ENCODE measurements at places on chromosomes 16 and 17.

GRCh38 chr16:28324235-28324886 lies 32.0 kb downstream of the SBK1 start:
- DNase-seq: no peak

DNA sequence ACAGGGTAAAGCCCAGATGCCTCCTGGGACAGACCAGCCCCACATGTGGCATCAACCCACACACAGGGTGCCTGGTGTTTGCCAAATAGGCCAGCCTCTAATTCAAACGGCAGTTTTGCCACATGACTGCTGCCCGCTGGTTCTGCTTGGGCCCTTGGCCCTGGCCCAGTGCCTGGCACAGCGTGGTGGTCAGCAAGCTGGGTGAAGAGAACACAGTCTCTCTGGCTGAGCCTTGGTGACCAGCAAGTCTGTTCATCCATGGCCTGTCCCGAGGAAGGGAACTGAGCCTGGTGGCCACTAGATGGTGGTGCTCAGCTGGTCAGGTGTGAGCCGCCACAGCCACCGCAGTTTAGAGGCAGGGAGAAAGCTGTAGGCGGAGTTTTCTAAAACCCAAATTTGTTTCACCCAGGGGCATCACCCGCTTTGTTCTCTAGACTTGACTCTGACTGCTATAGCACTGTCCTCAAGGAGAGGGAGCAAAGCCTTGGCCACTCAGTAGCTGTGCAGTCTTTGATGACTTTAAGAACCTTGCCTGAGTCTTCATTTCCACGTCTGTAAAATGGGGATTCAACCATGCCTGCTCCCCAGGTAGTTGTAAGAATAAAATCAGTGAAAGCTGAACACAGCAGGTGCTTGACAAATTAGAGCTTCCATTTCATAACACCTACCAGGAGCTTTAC lies 4.7 kb upstream of the GFAP start:
- peak; percentile 22 for DNase-seq

GRCh38 chr17:82487910-82488309 lies 29.4 kb downstream of the NARF start:
- no peak for DNase-seq

GRCh38 chr16:50834701-50835100 lies 92.8 kb downstream of the CYLD start:
- no peak for DNase-seq

- no peak for DNase-seq
Measured at GRCh38 chr17:51152766-51153209, 571 bp upstream of the NME1 start.

GRCh38 chr17:61440697-61441096 lies 11.5 kb upstream of the TBX4 start:
- no peak for DNase-seq

DNA sequence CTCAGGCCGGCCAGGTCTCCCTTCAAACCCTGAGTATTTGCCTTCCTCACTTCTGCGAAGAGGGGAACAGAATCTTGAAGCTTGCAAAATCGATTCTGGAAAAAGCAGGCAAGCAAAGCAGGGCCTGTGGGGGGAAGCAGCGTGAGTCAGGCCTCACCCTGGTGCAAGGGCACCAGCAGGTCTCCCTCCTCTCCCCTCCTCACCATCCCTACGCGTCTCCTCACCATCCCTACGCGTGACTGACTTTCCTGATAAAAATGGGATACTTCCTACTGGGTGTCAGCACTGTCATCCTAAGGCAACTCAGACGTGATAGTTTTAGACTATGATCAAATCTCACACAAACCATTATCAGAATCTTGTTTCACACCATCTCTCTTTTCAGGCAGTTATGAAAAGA lies 12.1 kb downstream of the CMTM3 start:
- DNase-seq: no peak

DNA sequence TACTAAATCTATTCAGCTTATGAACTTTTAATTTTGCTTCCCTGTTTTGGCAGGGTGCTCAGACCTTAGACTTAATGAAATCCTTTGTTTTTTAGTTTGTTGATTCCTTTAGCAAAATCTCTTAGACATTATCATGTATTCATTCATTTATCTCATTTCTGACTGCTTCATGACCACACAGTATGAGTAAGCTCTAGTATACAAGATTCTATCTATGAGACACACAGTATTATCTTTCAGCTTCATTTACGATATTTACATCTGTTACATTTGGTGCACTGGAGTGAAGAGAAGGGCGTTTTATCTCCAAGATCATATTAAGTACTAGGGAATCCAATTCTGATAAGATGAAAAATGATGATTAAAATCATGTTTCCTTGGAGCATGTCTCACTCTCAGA lies 448.1 kb upstream of the CA10 start:
- DNase-seq: no peak

GRCh38 chr17:66893382-66893781 lies 58.5 kb downstream of the CACNG5 start:
- DNase-seq: no peak

DNA sequence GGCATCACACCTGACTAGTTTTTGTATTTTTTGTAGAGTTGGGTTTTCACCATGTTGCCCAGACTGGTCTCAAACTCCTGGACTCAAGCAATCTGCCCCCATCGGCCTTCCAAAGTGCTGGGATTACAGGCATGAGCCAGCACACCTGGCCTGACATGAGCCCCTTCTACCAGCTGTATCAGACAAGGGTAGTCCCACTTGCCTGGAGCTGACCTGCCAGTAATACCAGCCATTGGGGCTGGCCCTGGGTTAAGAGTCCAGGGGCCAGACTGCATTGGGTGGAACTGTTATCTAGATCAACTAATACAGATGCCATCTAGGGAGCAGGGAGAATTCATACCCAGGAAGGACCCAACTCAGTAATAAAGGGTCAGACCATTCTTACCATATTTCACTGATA lies 28.1 kb downstream of the WSB1 start:
- DNase-seq: no peak

DNA sequence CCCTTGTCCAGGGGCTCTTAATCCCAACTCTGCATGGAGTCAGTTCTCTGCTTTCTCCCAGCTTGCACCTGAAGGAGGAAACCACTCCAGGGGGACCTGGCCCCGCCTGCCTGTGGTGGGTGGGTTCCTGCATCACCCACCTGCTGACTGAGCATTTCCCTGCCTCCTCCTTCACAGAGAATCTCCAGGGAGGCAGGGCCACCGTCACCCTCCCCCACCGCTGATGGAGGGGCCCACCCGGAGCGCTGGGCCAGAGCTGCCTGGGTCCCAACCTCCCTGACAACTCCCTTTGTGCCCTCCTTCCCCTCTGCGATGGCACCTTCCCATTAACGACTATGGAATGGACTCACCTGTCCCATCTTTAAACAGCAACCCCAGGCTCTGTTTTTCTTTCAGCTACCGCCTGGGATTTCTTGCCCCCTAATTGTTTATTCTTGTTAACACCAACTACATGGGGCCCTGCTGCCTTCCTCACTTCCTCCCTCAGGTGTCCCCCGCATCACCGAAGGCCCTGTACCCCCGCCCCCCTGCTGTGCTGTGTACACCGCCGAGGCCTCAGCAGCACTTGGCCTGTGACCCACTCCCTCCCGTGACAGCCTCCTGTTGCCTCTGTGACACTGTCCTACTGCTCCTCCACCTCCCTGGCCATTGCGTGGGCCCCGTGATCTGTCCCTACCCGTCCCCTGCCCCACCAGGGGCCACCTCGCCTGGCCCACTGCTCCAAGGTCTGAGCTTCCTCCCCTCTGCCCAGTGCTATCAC lies 842 bp upstream of the TEDC2 start:
- no peak for DNase-seq

- no peak for DNase-seq
Measured at GRCh38 chr17:16980813-16981731, 9.2 kb upstream of the TNFRSF13B start.

- no peak for DNase-seq
Measured at GRCh38 chr16:57497121-57497520, 10.8 kb upstream of the DOK4 start.

DNA sequence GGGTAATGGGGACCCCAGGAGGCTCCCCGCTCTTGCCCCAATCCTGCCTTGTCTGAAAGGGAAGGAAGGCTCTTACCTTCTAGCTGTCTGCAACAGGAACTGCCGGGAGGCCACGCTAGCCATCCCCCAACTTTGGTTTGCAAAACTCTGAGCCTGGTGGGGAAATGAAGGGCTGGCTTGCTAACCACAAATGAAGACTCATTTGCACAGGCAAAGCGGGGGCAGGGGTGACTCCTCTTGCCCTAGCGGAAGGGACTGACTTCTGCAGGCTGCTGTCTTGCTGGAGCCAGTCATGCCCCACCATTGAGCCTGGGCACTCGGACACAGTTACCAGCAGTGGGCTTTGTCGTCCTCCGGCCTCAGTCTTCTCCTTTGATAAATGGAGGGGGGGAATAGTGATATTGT lies 52.6 kb downstream of the PLCG2 start:
- DNase-seq: no peak

DNA sequence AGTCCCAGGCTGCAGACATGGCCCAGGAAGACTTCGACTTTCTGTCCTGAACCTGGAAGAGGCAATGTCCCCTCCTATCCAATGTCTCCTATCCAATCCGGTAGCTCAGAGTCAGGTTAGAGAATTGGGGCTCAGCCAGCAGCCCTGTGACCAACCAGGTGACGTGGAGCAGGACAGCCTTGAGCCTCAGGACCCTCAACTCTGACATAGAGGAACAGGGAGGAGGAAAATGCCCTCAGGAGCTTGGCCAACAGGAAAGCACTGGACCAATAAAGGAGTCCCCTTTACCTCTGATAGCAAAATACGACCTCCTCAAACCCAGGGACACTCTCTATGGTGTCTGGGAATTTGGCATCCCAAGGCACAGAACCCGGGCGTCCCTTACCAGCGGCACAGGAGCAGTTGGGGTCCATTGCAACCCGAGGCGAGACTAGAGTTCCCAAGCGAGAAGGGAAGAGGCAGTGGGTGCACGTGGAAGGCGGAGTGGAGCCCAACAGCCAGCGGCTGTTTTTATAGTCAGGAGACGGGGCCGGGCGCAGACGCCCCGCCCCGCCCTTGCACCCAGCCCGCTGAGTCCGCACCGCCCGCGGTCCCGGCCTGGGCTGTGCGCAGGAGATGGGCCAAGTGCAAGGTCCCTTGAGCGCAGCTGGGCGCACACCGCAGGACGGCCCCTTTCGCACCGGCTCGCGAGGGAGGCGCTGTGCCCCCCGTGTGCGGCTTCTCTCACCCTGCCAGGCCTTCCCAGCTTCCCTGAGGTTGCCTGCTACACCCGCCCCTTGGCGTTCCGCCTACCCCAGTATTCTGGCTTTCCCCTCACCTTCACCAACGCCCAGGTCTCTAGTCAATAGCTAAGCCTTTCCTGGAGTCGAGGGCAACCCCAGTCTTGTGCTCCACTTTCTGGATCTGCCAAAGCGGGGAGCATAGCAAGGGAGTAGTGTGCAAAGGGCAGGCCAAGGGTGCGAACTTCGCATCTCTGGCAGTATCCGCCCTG lies at the start of gene MT1G:
MT1G (minus strand) TSS at position 485 of the 991 bp plus-strand sequence; CDS start at position 413, 72 bp downstream.
- no peak for DNase-seq

DNA sequence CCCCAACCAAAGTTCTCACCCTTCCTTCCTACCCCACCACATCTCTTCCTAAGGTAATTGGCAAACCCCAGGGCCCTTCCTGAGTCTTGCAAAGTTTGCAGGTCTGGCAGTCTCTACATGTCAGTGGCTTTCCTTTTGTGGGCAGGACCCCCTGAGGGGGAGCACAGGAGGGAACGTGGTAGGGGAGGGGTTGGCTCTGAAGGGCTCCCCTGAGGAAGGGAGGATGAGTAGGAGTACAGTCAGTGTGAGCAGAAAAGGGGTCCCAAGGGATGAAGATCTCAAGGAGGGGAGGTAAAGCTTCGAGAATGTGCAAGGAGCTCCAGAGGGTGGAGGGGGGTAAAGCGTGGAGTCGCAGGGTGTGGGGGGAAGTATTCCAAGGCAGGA lies 206.9 kb downstream of the RAB11FIP4 start:
- DNase-seq: no peak

- DNase-seq: no peak
Measured at GRCh38 chr17:12085076-12085949, 64.6 kb downstream of the MAP2K4 start.

- no peak for DNase-seq
Measured at GRCh38 chr16:53611179-53611696, 92.4 kb downstream of the RPGRIP1L start.

- DNase-seq: no peak
Measured at GRCh38 chr17:62150471-62150870, 85.4 kb upstream of the MED13 start.

DNA sequence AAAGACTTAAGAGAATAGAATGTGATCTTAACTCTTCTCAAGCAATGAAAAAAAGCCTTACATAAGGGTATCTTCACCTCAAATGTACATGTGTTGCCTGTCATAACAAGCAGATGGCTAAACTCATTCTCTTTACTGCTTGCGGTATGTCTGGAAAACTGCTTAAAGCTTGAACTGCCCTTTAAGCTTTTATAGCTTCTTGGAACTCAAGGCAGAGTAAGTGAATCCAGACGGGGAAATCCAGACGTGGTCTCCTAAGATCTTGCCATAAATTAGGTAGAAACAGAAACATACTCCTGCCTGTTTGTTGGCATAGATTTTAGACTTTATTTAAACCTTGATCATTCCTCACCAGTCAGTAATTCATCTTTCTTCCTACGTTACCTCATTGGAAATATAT lies 19.6 kb downstream of the CLUAP1 start:
- DNase-seq: no peak

- DNase-seq: no peak
Measured at GRCh38 chr17:47879028-47879585, 16.9 kb upstream of the SP2 start.

DNA sequence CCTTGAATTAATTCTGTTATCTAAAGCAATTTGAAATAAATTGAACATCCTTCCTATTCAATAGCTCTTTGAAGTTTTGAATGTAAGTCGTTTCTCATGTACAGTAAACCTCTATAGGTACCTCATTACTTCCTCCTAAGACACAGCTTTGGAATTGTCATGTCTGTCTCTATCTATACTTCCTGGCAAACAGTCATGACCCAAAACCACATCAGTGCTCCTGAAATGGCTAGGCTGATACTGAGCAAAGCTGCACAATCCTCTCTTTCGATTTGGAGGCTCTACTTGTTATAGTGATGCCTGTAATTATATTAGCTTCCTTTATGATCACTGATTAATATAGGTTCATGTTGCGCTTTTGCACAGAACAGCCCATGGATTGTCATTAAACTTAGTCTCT lies 110.1 kb downstream of the ADAMTS18 start:
- DNase-seq: no peak

DNA sequence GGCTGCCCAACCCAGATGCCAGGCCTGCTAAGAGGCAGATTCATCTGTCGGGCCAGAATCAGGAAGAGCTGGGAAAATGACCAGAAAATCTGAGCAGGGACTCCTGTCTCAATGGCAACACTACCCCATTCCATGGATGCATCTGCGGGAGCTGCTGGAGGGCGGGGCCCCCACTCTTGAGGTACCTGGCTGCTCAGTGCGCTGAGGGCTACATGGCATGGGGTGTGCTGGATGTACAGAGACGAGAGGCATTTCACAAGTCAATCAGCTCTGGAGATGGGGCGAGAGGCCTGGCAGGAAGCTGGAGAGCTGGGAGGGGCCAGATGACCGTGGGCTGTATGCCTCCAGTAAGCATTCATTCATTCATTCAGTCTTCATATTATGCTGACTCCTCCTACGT lies 6.4 kb downstream of the SDK2 start:
- DNase-seq: no peak

GRCh38 chr17:79855331-79856124 lies 16.3 kb upstream of the CBX4 start:
- no peak for DNase-seq

Data from activated CD8-positive, alpha-beta memory T cell treated with anti-CD3 and anti-CD28 coated beads for 1 hour (primary cell).